ENCODE measurements at places on chromosomes 4 and X.

DNA sequence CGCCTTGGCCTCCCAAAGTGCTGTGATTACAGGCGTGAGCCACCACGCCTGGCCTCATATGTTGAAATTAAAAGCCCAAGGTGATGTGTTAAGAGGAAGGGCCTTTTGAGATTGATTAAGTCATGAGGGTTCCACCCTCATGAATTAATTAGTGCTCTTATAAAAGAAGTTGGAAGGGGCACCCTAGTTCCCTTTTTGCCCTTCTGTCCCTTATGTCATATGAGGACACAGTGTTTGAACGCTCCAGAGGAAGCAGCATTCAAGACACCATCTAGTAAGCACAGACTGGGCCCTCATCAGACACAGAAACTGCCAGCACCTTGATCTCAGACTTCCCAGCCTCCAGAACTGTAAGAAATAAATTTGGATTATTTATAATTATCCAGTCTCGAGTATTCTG, 5.1 kb upstream of the APLN start:
- DNase-seq = no peak

DNA sequence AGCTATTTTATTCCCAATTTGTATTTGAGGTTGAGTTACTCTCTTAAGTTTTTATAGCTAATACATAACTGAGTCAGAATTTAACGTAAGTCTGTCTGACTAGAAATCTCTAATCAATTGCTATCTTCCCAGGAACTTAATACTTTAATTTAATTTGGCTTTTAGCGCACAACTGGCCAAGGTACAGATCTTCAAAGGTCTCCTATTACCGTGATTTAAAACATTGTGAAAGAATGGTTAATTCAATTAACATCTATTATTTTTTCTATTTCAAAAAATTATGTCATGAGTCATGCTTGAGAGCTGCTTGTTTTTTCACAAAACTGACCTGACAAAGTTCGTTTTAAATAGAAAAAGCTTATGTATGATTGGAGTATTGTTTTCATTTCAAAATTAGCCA, 22.0 kb upstream of the PLA2G12A start:
- DNase-seq = no peak

DNA sequence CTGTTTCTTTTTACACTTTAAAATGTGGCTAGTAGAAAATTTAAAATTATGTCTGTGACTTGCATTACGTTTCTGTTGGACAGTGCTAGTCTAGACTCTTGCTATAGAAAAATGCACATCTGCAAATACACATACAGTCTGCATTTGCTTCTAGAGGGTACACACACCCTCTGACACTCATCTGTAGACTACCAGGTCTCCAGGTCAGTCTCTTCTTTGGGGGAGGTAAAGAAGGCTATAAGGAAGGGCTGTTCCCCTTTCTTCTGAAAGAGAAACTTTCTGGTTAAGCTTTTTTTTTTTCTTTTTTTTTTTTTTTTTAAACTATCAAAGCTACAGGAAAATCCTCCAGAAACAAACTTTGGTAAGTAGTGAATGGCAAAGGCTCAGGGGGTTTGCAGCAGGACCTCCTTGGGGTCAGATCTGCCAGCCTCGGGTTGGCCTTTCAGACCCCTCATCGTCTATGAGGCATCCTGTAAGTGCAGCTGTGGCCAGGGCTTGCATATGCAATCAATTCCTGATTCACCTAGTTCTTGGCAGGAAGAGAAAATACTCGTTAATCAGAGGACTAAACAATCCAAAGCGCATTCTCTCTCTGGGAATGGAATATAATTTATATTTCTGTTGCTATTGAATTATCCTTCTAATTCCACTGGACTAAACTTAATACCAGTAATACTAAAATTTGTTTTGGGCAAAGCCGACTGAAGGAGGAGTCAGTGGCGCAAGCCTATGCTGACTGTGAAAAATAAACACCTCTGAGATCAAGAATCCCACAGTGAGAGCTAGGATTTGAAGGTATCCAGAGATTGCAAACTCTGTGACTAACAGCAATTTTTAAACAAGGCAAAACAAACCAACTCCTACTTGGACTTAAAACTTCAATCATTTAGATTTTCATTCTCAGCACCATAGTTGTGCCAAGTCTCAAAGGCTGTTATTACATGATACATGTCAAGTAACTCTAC, 109.3 kb upstream of the TBC1D9 start:
- no peak for DNase-seq

GRCh38 chrX:70437011-70437410, 7.6 kb upstream of the DLG3 start:
- no peak for DNase-seq

GRCh38 chr4:117898496-117898895, 135.8 kb upstream of the NDST3 start:
- no peak for DNase-seq

DNA sequence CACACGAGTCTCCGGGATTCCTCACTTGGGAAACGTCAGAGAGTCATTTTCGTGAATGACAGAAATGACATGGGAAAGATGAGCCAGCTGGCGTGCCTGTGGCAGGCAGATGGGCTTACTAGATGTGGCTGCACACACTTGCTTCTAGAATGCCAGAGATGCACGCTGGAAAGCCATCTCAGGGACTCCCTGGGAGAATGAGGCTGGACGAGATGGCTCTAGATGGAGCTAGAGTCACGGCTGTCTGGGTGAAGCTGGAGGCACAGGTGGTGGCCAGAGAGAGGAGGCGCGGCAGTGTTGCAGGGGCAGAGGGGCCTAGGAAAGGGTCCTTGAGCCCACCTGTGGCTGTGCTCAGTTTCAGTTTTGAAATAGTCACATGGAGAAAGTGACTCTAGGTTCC, 26.0 kb downstream of the TKTL1 start:
- no peak for DNase-seq

DNA sequence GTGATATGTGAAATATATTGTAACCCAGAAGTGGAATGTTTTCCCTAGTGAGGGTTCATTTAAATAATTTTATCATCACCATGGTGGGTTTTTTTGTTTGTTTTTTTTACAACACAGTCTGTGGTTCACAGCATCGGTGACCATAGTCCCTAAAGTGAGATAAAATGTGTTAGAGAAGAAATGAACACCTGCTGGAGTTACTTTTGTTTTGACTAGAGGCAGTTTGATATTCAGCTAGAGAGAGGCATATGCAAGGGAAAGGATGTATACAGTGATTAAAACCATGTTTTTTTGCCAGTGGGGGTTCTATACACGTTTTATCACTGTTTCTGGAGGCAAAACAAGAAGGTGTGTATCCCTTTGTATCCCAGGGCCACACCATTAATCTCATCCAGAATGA, 541.5 kb downstream of the PCDH7 start:
- no peak for DNase-seq

DNA sequence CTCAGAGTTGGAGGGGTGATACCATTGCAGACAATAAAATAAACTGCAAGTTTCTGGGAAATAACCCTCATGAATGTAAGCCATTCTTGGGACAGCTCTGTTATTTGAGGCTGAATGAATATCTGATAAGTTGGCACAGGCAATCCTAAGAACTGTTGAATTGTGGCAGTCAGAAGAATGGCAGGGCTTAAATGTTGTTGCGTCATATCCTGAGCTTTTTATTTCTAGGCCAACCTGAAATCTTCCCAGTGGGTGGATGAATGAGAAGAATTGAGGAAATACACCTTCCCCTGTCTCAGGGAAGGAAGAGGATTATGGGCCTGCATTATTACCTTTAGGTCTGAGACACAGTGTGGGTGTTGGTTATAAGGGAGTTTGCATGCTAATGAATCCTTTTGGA, 64.4 kb upstream of the C4orf54 start:
- DNase-seq = no peak

GRCh38 chr4:52728691-52729240, 22.5 kb downstream of the ERVMER34-1 start:
- no peak for DNase-seq

DNA sequence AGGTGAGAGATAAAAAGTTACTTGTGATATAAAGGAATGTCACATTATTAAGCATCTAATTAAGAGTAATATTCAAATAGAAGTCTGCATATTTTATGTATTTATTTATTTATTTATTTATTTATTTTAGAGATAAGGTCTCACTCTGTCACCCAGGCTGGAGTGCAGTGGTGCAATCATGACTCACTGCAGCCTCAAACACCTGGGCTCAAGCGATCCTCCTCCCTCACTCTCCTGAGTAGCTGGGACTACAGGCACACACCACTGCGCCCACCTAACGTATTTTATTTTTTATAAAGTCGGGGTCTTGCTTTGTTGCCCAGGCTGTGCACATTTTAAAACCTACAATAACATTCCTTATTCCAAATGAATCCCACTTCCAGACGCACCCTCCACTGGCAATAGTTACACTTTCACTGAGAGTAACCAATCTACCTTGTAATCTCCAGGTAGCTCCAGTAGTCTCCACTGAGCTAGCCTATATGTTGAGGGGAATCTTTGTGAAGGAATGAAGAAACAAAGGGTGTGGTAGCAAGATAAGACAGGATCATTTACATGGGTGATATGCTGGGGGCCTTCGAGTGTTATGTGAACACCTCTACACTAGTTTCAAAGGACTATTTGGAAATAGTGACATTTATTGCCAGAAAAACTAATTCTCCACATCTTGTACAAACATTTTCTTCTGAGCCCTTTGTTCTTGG, 11.9 kb downstream of the SH3D19 start:
- DNase-seq = no peak

- DNase-seq = no peak
These were observed at the start of gene BMX for GRCh38 chrX:15500497-15500966. BMX (plus strand) TSS chrX:15500807; CDS start chrX:15508354, 7,547 bp downstream.

- no peak for DNase-seq
These were observed at the start of gene ATP2B3 for GRCh38 chrX:153517423-153517822. ATP2B3 (plus strand) TSS chrX:153517642; CDS start chrX:153536248, 18,606 bp downstream.

- DNase-seq = no peak
These were observed 2086.5 kb upstream of the TENM3 start for GRCh38 chr4:180156684-180157083.

GRCh38 chr4:74578329-74578728, 133.4 kb downstream of the AREG start:
- no peak for DNase-seq

DNA sequence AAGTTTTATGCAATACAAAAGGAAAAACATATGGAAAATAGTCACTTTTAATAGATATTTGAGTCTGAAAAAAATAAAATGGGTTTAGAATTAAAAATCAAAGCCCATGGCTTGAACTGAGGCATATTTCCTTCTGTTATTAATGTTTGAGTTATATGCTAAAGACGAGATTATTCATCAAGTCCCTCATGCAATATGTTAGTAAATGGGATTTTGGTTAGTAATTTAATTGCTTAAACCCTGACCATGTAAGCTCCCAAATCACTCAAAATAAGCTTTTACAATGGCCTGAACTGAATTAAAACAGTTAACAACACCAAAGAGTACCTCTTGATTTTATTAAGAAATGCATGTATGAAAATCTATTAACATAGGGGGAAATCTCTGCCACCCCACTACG, 12.1 kb downstream of the UNC5C start:
- DNase-seq = no peak

DNA sequence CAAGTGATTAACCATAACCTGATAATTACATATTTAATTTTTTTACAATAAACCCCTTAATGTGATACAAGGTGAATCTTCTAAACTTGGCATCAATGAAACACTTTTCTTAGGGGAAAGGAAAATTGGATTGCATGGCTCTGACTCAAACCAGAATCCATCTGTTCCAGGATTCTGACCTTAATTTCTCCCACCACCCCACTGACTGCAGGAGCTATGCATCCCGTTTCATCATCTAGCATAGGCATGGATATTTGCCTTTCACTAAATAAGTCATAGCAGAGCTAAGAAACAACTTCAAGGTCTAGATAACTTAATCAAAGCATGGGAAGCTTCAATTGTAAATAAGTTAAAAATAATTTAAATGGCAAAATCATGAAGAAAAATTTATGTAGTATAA, 156.3 kb downstream of the BTC start:
- DNase-seq = no peak

DNA sequence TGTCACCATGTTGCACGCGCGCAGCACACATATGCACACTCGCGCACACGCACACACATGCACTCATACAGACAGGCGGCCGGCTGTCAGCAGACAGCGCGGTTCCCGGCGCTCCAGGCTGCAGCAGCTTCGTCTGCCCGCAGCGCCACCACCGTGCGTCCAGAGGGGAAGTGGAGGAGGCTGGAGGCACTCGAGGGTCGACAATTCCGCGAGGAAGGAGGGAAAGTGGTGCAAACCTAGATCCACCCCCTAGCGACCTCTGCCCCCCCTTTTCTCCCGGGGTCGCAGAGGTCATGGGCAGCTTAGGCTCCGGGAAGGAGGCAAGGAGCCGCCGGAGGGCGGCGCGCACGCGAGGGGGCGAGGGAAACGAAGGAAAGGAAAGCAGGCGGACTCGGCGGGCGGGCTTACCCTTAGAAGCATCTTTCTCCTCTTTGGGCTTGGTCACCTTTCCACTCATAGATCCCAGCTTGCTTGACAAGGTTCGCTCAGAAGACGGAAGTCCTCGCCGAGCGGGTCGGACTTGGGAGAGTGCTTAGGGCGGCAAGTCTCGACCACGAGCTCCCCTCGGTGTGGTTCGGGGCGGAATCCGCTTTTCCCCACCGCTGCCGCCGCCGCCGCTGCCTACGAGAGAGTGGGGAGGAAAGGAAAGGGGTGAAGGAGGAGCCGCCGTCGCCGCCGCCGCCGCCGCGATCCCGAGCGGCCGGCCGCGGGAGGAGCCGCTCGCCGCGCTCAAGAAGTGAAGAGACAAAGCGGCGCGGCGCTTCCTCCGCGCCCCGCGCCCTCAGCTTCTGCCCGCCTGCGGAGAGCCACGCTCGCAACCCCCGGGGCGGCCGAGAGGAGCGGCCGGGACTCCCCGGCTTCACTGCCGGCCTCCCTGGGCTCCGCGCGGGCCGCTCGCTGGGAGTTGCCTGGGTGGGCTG, 326.6 kb upstream of the F9 start:
- no peak for DNase-seq

GRCh38 chrX:143027275-143027674, 1.5 kb downstream of the SPANXN4 start:
- DNase-seq = no peak

DNA sequence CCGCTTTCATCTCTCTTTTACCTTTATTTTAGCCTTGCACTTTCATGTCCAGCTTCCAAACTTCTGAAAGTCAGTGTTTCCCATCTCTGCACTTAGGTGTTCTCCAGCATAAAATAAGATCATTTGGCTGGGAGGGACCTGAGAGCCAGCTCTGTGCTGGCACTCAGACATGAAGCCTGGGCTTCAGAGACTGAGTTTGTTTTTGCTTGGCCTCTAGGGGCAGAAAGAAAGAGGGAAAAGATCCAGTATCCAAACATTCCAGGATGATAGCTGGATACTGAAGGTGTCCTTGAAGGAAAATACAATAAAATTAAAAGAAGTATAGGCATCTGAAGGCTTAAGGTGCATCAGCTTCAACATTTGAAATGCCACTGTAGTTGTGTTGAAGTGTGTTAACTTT, 202.4 kb upstream of the ZIC3 start:
- DNase-seq = no peak

DNA sequence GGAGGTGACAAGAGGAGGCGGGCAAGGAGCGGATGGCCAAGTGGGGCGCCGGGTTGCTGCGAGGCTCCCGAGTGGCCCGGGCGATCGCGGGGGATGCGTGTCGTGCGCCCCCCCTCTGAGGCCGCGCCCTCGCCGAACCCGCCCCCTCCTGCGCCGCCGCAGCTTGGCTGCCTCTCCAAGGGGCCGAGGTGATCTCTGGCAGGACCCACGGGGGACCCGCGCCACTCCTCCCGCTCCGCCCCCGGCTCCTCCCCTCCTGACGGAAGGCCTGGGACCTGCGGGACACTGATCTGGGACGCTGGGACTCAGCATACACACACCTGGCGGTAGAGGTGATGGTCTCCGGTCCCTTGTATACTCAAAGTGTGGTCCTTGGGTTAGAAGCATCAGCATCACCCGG, 21.9 kb upstream of the FAM47C start:
- DNase-seq = no peak

- no peak for DNase-seq
These were observed 61.2 kb upstream of the RAI2 start for GRCh38 chrX:17922303-17922702.
